GM23248 (cell line): ENCODE measurements at places on chromosomes 13 and 19. TPM values are rescaled to one million over a fixed set of nuclear protein-coding genes. Genes with fewer than 3 reads are reported as not detected.
A peak's percentile ranks its signal among the peaks of the same experiment; 100 is the strongest.

SPRED3 gene
- 2.1 and 7.7 TPM in 2 replicates for total RNA-seq

C19orf33 gene
- total RNA-seq = not detected in 2 replicates

KDM4B gene
- total RNA-seq = 20.5 and 28.7 TPM in 2 replicates

IFNL1 gene
- not detected in 2 replicates for total RNA-seq

ZNF324B gene
- total RNA-seq = 10.5 TPM in 2 replicates

ZIC2 gene
- not detected in 2 replicates for total RNA-seq

- no peak overlapping the region for H3K27ac ChIP-seq
- DNase-seq = peak; percentile 57
- H3K4me1 ChIP-seq = peaks cover 5% of the 10 kb centered on the region
- no peaks in the 10 kb centered on the region for H3K27me3 ChIP-seq
- H3K4me3 ChIP-seq = no peak overlapping the region
Observed at GRCh38 chr13:40813667-40814454, 24.4 kb downstream of the SLC25A15 start.

DNA sequence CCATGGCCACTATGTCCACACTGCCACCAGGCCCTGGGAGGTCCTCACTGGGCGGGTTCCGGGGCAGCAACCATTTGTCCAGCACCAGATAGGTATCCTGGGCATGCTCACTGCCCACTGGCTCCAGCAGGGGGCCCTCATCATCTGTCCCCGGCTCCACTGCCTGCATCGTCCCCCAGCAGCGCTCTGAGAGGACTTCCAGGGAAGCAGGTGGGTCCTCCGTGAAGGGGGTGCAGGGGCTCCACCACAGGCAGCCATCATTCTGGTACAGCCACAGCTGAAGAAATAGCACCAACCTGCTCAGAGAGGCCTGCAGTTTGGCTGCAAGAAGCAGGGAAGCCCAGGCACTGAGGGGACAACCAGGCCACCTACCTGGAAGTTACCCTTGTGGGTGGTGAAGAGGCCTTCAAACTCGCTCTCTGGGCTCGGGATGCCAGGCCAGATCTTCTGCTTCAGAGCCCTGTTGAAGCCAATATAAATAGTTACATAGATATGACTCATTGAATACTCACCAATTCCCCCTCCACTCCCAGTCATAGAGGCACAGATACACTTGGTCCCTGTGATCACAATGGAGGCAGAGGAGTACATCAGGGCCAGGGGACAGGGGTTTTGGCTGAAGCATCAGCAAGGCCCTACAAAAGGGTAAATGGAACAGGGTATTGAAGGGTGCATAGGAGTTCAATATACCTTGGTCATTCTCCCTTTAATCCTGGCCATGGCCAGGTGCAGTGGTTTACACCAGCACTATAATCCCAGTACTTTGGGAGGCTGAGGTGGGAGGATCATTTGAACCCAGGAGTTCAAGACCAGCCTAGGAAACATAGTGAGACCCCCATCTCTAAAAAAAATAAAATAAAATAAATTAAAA is 4.1 kb downstream of the SWSAP1 start:
- peak overlapping the region; percentile 63 for H3K27ac ChIP-seq
- H3K27me3 ChIP-seq = no peaks in the 10 kb centered on the region
- H3K4me3 ChIP-seq = no peak overlapping the region
- DNase-seq = peak; percentile 93

- H3K4me3 ChIP-seq = no peak overlapping the region
- peak; percentile 21 for DNase-seq
- H3K36me3 ChIP-seq = no peaks in the 10 kb centered on the region
- no peak overlapping the region for H3K27ac ChIP-seq
- no peaks in the 10 kb centered on the region for H3K27me3 ChIP-seq
Observed at GRCh38 chr19:4519521-4520277, 1.4 kb upstream of the PLIN4 start.

DNA sequence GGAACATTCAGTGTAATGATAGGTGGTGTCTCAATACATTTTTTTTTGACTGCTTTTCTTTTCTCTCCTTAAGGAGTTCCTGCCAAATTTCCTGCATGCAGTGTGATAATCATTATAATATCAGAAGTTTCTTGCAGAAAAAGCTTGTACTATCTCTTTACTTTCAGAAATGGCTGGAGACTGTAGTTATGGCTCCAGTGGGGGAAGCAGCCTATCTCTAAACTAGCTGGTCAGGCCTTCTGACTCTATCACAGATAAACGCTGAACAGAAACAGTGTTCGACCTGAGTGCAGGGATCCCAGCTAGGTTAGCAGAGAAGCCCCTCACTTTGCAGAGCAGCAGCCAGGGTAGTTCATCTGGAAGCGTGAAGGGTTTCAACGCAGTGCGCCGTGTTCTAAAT is 1.9 kb downstream of the CCNE1 start:
- no peak overlapping the region for H3K4me3 ChIP-seq
- no peak for DNase-seq
- no peaks in the 10 kb centered on the region for H3K36me3 ChIP-seq
- no peaks in the 10 kb centered on the region for H3K27me3 ChIP-seq

DNA sequence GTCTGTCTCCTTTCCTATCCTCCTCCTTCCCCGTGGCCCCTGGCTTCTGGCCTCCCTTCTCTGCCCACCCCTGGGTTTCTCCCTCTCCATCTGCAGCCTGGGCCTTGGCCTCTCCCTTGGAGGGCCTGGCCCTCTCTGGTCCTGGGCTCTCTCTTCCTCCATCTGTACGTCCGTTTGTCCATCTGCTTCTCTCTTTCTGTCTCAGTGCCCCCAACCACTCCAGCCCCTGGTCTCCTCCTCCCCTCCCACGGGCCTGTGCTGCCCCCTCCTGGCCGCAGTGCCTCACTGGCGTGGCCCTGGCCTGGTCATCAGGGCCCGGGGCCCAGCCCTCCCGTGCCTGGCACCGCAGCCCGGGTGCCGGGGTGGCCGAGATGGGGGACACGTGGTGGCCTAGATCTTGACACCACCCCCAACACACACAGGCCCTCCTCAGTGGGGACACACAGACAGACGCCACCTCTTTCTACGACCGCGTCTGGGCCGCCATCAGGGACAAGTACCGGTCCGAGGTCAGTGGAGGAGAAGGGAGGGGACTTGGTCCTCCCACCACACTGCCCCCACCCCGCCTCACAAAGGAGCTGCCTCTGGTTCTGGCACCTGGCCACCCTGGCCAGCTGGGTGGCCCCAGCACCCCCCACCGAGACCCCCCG is 11.3 kb downstream of the PRKCSH start:
- no peak overlapping the region for H3K27ac ChIP-seq
- H3K4me3 ChIP-seq = no peak overlapping the region
- no peaks in the 10 kb centered on the region for H3K27me3 ChIP-seq
- H3K36me3 ChIP-seq = peaks cover 7% of the 10 kb centered on the region; the same call in 1 of the 2 replicates
- no peaks in the 10 kb centered on the region for H3K4me1 ChIP-seq
- peak; percentile 60 for DNase-seq

- H3K27ac ChIP-seq = no peak overlapping the region
- peaks cover 10% of the 10 kb centered on the region; the same call in 1 of the 2 replicates for H3K36me3 ChIP-seq
- H3K4me1 ChIP-seq = no peaks in the 10 kb centered on the region
- no peaks in the 10 kb centered on the region for H3K27me3 ChIP-seq
Observed at GRCh38 chr13:114005206-114005724, 31.4 kb upstream of the C13orf46 start.

DNA sequence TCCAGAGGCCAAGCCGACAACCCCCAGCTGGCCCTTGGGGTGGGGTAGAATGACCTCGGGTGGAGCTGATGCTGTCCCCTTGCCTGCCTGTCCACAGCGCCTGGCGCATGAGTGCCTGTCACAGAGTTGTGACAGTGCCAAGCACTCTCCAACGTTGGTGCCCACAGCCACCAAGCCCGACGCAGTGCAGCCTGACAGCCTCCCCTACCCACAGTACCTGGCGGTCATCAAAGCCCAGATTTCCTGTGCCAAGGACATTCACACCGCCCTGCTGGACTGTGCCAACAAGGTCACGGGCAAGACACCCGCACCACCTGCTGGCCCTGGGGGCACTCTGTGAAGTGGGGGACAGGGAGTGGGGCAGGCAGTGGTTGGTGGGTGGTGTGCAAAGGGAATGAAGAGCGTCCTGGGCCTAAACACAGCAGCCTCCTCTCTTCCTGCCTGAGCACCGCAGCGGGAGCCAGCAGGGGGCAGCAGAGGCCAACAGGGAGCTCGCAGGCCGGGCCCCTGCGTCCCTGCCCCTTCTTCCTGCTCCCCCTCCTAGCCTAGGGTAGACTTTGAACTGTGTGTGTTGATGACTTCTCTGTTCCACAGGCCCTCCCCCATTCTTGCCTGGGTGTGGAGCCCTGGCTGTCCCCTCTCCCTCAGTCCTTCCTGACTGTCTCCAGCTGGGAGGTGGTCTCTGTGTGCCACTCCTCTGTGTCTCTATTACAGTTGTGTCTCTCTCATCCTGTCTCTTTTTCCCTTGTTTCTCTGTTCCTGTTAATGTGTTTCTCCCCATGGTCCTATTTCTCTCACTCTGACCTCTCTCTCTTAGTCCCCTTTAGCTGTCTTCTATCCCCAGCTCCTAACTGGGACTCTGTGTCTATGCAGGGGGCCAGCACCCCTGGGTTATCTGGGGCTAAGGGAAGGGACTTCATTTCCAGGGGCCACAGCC is 6.5 kb downstream of the MED29 start:
- peaks cover 27% of the 10 kb centered on the region for H3K4me1 ChIP-seq
- H3K27ac ChIP-seq = peak overlapping the region; percentile 98
- peak overlapping the region; percentile 24 for H3K4me3 ChIP-seq
- H3K36me3 ChIP-seq = 0 out of 2 replicates have a peak, but pooled peaks cover 5% of the 10 kb centered on the region

DNA sequence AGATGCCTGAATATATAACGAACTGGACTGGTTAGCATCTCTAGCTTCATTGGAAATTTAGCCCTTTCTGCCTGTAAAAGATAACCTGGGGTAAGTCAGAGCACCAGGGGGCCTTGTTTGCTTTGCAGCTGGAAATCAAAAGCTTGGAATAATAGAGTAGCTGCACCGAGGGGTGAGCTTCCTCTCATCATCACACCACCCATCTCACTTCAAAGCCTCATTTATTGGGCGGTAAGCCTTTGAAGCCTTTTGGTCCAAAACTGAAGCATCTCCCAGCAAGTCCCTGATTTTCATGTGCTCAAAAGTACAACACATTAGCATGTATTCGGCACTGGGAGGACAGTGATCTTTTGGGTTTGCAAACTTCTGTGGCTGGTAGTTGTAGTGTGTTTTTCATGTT is 405.1 kb downstream of the FOXO1 start:
- H3K4me3 ChIP-seq = no peak overlapping the region
- no peak for DNase-seq
- no peaks in the 10 kb centered on the region for H3K36me3 ChIP-seq
- H3K27me3 ChIP-seq = peaks cover 17% of the 10 kb centered on the region; the same call in 1 of the 2 replicates

DNA sequence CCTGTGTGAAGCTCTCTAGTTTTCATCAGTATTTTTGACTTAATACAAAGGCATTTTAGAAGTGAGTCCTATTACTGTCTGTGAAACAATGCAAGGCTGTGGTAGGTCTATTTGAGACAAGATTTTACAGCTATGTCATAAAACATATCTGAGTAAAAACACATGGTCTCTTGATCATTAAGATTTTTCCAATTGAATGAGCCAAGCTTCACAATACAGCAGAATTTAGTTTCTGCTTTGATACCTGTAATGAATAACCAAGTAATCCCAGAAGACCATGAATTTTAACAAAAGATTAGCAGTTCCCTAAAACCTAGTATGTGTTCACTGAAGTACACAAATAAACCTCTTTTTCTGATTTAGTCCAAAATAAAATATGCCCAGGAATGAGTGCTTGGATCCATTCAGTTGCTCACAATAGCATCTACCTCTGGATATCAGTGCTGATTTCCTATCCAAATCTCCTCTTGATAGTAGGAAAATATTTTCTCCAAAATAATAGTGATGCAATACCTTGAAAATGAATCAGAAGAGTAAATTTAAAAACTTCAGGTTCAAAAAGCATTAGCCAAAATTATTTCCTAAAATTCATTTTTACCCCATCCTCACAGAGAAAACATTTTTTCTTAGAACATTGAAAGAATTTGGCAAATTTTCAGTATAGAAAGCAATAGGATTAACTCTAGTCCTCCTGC is 533.5 kb upstream of the SGCG start:
- H3K27ac ChIP-seq = no peak overlapping the region
- no peak overlapping the region for H3K4me3 ChIP-seq
- H3K4me1 ChIP-seq = no peaks in the 10 kb centered on the region
- no peaks in the 10 kb centered on the region for H3K27me3 ChIP-seq
- DNase-seq = no peak
- H3K36me3 ChIP-seq = no peaks in the 10 kb centered on the region

DNA sequence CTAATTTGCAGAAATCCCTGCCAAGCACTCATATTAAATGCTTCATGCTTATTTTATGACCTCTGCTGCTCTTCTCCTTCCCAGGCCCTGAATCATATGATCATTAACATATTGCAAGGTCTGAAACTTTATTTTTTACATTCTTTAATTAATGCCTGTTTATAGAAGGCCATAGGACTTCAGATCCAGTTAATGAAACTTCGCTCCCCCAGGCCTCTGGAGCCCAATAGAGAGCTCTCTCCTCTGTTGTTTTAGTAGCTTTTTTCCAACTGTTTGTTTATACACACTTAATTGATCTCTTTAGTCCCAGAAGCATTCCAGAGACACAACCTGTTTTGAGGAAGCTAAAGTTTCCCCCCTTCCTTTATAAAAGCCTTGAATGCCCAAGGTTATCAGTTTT is 68.3 kb downstream of the DACH1 start:
- DNase-seq = no peak
- H3K27ac ChIP-seq = no peak overlapping the region
- H3K4me3 ChIP-seq = no peak overlapping the region
- no peaks in the 10 kb centered on the region for H3K27me3 ChIP-seq

DNA sequence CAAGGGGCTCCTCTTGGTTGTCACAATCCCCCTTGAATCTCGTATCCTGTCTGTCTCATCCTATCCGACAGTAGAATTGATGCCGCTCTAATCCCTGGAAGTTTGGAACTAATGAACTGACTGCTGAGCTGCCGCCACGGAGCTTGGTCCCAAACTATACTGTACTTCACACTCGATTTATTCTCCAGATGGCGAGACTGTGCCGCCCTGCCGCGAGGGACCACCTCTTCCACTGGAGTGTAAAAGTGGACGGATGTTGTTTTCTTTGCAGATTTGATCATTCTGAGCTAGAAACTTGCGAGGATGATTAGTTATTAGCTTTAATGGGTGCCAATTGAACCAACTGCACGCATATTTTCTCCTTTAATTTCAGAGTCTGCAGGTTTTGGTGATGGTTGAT is 117.2 kb downstream of the ZIC5 start:
- no peaks in the 10 kb centered on the region for H3K4me1 ChIP-seq
- H3K36me3 ChIP-seq = no peaks in the 10 kb centered on the region
- H3K4me3 ChIP-seq = no peak overlapping the region
- no peak for DNase-seq
- no peak overlapping the region for H3K27ac ChIP-seq
- peaks cover 4% of the 10 kb centered on the region; the same call in 1 of the 2 replicates for H3K27me3 ChIP-seq

GRCh38 chr19:57642396-57643046 is 9.6 kb downstream of the ZNF211 start:
- peaks cover 41% of the 10 kb centered on the region for H3K36me3 ChIP-seq
- no peaks in the 10 kb centered on the region for H3K4me1 ChIP-seq
- no peak overlapping the region for H3K4me3 ChIP-seq
- H3K27ac ChIP-seq = no peak overlapping the region
- H3K27me3 ChIP-seq = no peaks in the 10 kb centered on the region

GRCh38 chr19:7850000-7850813 is 20.2 kb downstream of the EVI5L start:
- H3K27ac ChIP-seq = no peak overlapping the region
- no peak for DNase-seq
- H3K27me3 ChIP-seq = no peaks in the 10 kb centered on the region
- H3K36me3 ChIP-seq = no peaks in the 10 kb centered on the region
- no peaks in the 10 kb centered on the region for H3K4me1 ChIP-seq
- no peak overlapping the region for H3K4me3 ChIP-seq

GRCh38 chr13:59776924-59777690 is 386.6 kb downstream of the DIAPH3 start:
- peak overlapping the region; percentile 84 for H3K27ac ChIP-seq

GRCh38 chr13:99062593-99062992 is 84.7 kb upstream of the DOCK9 start:
- H3K36me3 ChIP-seq = no peaks in the 10 kb centered on the region
- H3K27ac ChIP-seq = no peak overlapping the region
- no peaks in the 10 kb centered on the region for H3K27me3 ChIP-seq
